H1 (cell line): ENCODE measurements at places on chromosomes 3 and 15. TPM values are rescaled to one million over a fixed set of nuclear protein-coding genes. Genes with fewer than 3 reads are reported as not detected.

FAM43A gene
- 2.6 and 2.9 TPM in 2 replicates for total RNA-seq

ACKR4 gene
- total RNA-seq, result not detected in 2 replicates

SYNPR gene
- total RNA-seq, result 0.54 and 0.99 TPM in 2 replicates

DNA sequence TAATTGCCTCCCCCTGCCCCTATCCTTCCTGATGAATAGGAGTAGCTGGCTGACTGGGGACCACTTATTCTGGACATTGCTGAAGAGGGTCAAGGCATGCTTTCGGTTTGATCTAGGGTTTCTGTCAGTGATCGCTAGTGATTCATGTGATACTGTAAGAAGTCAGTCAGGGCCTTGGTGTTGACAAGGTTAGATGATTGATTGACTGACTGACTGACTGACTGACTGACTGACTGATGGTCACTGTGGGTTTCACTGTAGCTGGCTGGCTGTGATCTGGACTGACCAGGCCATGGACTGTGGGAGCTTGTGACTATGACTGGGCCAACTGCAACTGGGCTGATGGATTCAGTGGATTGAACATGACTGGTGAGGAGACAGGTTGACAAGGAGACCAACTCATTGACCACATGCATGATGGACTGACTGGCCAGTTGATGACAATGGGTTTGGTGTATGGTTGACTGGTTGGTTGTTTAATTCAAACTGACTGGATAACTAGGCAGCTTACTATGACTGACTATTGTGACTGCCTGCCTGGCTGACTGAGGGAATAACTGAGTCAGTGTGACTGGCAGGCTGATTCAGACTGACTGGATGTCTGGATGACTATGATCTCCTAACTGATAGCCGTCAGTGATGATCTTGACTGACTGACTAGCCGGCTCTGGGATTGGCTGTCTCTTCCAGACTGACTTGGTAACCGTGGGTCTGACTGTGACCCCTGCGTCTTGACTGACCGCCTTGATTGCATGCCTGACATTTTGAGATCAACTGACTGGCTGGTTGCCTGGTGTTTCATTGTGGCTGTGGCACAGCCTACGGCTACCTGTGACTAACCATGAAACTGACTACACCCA lies 509.9 kb downstream of the SHQ1 start:
- DNase-seq, result no peak

GRCh38 chr3:115685097-115685496 lies 61.8 kb downstream of the GAP43 start:
- DNase-seq, result no peak

GRCh38 chr15:26721232-26721967 lies 51.5 kb downstream of the GABRB3 start:
- DNase-seq, result peak; percentile 57

DNA sequence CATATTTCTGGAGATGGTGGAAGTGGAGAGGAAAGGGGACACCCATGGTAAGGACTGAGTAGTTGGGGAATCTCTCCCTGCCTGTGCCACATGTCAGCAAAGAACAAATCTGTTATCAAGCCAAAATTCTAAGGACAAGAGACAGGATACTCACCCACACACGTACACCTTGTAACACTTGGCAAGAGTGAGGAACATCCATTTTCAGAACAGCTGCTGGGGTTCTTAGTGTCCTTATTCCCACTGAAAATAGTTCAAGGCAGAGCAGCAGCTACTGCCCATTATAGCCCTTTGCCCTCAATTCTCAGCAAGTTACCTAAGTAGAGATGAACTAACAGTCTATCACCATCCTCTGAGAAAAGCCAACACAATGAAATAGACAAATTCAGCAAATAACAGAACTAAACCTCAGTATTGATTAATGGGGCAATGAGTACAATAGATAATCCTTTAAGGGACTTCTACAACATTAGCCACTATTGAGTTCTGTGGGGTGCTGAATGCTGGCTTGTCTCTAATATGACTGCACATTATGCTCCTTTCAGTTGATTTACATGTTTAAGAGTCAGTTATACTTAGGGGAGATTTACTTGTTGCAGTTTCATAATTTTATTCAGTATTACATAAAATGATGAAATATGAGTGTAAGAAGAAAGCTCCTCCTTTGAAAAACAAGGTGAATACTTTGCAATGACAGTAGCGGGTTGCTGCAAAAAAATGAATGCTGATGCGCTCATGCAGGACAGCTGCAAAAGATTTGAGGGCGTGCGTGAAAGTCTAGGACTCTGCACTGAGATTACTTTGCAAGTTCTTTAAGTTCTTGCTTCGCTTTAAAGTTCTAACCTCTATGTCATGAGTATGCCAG lies 22.4 kb downstream of the SENP5 start:
- DNase-seq, result no peak

DNA sequence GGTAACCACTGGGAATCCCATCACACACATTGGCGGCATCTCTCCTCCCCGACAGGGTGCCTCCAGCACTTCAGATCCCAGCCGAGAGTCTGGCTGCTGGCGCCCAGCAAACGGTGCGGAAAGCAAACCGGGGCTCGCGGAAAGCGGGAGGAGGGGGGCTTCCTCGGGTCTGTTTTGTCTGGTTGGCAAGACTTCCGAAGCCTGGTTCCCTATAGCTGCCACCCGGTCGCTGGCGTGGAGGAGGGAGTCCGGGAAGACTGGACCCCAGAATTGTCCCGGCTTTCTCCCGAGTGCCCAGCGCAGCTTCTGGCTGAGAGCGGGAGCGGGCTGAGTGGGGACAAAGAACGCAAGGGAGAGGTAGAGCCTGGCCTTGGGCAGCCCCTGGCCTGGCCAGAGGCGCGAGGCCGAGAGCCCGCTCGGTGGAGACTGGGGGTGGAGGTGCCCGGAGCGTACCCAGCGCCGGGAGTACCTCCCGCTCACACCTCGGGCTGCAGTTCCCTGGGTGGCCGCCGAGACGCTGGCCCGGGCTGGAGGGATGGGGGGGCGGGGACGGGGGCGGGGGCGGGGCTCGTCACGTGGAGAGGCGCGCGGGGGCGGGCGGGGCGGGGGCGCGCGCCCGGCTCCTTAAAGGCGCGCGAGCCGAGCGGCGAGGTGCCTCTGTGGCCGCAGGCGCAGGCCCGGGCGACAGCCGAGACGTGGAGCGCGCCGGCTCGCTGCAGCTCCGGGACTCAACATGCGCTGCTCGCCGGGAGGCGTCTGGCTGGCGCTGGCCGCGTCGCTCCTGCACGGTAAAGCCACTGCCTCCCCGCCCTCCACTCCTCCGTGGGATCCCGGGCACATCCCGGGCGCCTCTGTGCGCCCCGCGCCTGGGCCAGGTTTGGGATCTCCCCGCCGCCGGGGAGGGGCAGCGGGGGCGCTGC lies at the start of gene CHRNA7:
CHRNA7 (plus strand) TSS at position 654 of the 920 bp plus-strand sequence; CDS start at position 734, 80 bp downstream.
- DNase-seq, result peak; percentile 78
